ENCODE measurements at places on chromosomes 3 and 15. TPM values are rescaled to one million over a fixed set of nuclear protein-coding genes. Genes with fewer than 3 reads are reported as not detected.
A peak's percentile ranks its signal among the peaks of the same experiment; 100 is the strongest.

GRM2 gene
- 0.25 TPM for total RNA-seq

ATP2B2 gene
- total RNA-seq: not detected

- no peak for DNase-seq
Measured at GRCh38 chr3:11002371-11002807, 9.8 kb downstream of the SLC6A1 start.

GRCh38 chr3:11705049-11705448, 61.3 kb upstream of the VGLL4 start:
- DNase-seq: peak; percentile 17

- DNase-seq: peak; percentile 71
Measured at GRCh38 chr3:165463531-165463930, 267.3 kb upstream of the SLITRK3 start.

DNA sequence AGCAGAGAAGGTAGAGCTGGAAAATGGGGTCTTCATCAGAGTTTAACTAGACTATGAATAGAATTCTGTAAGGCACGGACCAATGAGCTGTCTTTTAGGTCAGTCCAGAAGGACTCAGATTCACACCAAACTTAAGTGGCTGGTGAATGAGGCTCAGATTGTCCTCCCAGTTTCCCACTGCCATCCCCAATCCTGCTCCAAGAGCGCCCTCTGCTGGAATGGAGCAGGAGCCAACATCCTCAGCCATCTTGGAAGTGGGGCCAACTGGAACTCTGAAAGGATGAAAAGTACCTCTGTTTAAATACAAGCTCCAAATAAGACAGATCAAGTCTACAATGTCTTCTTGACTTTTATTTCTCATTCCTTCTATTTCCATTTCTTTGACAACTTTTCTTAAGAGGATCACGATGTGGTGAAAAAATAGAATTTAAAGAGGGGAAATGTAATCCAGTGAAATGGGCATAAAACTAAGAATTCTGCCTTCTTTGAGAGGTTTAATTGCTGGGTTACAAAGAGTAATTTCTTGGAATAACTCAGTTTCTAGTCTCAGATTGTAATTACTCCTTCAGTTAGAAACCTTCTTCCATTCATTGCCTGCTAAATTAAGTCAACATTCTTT, 217.1 kb upstream of the TPRG1 start:
- DNase-seq: peak; percentile 91

SCG5 gene
- total RNA-seq: 16.7 TPM

TPRG1 gene
- total RNA-seq: 8.6 TPM

GRCh38 chr3:74273091-74273490, 341.4 kb downstream of the CNTN3 start:
- peak; percentile 47 for DNase-seq

DNA sequence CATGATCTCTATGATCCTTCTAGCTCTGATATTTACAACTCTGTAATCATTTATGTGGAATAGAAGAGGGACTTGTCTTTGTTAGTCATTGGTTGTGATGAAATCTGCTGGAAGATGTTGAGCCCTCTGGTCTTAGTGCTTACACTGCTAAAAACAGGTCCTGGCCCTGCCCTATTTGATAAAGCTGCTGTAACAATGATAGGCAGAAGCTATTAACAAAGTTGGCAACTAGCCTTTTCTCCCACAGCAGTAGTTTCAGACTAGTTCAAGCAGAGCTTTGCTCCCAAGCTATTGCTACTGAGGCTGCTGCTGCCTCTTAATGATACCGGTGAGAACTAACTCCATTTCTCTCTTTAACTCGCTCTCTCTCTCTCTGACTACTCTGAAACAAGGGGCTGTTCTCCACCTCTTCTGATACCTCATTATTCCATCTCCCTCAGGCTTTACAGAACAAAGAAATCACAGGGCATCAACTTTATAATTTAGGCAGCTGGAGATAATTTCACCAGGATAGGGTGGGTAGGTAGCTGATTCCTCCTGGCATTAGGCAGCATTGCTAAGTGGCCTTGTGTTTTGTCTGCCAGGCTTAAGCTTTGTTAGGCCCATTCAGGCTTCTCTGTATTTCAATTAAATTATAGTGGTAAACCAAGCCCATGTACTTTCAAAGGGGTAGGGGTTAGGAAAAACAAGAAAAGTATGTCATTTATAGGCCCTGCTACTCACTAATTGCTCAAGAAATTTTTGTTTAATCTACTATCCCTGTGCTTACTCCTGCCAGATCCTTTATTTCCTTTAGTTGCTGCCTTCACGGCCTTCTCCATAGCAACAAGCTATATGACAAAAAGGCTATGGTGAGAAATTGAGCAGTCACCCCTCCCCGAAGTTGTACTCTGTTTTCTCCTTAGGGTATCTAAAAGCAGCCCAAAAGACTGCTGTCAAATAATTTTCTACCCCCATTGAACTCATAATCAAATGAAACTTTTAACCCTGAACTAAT, 139.6 kb downstream of the RBPMS2 start:
- peak; percentile 96 for DNase-seq

GOLGA6B gene
- total RNA-seq: not detected
